ENCODE measurements at places on chromosomes 4 and X.
A peak's percentile ranks its signal among the peaks of the same experiment; 100 is the strongest.

DNA sequence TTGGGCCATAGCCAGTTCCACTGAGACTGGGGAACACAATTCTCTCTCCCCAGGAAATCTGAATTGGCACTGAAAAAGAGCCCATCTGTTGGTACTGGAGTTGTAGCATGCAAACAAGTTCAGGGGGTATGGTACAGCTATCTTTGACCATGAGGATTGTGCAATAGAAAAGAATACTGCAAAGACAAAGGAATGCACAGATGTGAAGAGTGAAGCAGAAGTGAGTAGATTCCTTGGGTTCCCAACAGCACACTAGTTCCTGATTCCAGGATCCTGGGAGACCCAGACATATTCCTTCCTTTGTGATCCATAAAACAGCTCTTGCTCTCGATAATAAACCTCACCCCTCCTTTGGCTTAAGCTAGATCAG, 43.3 kb upstream of the CTAG2 start:
- DNase-seq = no peak

DNA sequence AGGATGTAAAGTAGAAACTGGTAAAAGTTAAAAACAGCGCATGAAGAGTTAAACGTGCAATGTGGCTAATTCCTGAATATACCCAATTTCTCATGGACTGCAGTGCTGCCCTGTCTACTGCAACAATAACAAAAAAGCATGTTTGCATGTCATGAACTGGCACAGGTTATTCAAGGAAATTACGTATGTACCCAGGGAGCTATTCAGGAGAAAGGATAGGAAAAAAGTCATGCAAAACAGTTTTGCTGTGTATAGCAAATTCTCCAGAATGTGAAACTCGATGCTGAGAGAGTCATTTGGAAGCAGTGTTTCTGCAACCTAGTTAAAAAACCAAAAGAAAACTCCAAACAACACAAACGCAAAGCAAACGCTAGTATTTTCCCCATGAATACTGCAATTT, 381.5 kb upstream of the PRKX start:
- DNase-seq = no peak

GRCh38 chr4:126018274-126018673, 703.5 kb downstream of the FAT4 start:
- no peak for DNase-seq

- no peak for DNase-seq
These were observed 5.6 kb downstream of the MAOA start for GRCh38 chrX:43661521-43662240.

- DNase-seq = no peak
These were observed 4.8 kb downstream of the MAGEA11 start for GRCh38 chrX:149716632-149717031.

- DNase-seq = no peak
These were observed 83.3 kb downstream of the CLDN34 start for GRCh38 chrX:10050481-10050880.

DNA sequence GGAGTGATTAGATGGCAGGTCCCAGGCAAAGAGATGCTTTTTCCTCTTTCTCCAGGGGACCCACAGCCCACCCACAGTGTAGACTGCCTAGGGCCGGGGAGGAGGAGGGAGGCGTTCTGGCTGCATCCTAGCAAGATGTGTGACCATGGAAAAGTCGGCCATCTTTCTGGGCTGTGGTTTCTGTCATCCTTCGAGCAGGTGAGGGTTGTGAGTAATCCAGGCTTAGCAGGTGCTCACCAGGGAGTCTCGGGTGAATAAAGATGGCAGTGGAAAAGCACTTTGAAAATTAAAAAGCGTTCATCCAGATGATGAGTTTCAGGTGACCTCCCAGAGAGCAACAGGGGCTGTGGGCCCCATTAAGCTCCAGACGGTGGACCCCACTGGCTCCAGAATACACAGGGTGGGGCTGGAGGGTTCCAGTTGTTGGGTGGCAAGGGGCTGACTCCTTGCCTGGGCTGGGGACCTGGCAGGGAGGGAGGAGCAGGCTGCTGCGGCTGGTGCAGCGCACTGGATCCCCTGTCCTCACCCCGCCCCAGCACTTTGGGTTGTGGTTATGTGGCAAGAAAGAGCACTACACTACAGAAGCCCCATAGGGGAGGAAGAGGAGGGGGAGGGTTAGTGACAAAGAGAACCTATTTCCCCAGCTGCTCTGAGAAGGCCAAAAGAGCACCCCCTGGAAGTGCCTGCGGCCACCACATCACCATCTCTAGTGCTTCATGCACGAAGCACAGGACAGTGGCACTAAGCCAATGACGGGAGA, 23.7 kb downstream of the ELF4 start:
- DNase-seq = no peak

DNA sequence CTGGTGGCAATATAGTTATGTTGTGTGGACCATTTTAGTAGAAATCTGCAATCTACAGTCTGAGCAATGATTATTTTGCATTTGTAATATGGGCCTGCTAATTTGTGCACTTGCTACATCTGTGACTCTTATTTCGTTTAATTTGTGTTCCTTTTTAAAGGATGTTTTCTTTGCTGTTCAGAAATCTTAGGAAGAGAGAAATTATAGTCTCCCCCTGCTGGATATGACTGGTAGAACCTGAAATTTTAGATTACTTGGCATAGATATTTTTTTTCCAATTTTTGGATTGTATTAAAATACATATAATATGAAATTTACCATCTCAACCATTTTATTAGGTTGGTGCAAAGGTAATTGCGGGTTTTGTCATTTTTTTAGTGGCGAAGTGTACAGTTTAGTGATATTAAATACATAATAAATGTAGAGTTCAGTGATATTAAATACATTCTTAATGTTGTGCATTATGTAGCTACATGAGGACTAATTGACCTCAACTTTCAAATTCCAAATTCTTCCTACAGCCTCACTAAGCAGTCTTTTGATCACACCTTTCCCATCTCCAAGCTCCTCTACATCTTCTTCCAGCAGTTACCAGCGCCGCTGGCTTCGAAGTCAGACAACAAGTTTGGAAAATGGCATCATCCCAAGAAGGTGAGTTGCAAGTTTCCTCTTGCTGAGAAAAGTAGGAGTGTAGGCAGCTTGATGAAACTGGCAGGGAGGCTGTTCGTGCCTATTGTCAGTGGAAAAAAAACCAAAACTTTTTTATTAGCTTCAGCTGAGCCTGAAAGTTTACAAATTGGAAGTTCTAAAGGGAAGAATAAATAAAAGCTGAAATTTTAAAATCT, 82.2 kb downstream of the FNIP2 start:
- peak; percentile 44 for DNase-seq

DNA sequence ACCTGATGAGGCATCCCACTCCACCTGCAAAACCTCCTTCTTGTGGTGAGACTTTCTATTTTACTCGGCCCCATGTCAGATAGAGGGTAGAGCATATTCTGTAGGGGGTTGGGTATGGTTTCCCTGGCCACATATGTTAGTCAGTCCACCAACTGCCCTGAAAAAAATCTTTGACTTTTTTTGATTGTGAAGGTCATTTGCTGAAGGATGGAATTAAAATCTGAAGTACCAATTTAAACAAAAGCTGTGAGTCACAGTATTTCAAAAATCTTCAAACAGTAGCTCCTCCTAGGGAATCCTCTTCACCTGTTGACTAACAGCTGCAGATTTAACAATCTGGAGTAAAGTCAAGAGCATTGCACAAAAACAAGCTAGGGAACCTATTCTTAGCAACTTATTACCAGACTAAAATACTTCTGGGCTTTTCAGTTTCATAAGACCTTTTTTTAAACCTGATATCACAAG, 8.0 kb upstream of the CCDC110 start:
- no peak for DNase-seq

DNA sequence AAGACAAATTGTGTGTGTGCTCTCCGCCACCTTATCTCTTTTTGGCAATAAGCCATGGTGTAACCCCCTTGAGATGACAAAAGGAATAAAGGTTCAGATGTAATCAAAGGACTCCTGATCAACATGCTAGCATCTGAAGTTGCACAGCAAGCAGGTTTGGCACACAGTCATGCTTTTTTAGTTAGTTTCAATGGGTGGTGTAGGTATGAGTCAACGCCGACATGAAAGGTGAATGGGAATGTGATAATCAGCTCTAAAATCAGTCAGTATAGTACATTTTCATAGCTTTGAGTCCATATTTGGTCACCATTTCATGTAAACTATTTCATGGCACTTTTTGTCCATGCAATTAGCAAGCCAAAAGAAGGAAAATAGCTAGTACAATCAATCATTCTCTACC, 50.4 kb upstream of the ETNPPL start:
- DNase-seq = no peak

DNA sequence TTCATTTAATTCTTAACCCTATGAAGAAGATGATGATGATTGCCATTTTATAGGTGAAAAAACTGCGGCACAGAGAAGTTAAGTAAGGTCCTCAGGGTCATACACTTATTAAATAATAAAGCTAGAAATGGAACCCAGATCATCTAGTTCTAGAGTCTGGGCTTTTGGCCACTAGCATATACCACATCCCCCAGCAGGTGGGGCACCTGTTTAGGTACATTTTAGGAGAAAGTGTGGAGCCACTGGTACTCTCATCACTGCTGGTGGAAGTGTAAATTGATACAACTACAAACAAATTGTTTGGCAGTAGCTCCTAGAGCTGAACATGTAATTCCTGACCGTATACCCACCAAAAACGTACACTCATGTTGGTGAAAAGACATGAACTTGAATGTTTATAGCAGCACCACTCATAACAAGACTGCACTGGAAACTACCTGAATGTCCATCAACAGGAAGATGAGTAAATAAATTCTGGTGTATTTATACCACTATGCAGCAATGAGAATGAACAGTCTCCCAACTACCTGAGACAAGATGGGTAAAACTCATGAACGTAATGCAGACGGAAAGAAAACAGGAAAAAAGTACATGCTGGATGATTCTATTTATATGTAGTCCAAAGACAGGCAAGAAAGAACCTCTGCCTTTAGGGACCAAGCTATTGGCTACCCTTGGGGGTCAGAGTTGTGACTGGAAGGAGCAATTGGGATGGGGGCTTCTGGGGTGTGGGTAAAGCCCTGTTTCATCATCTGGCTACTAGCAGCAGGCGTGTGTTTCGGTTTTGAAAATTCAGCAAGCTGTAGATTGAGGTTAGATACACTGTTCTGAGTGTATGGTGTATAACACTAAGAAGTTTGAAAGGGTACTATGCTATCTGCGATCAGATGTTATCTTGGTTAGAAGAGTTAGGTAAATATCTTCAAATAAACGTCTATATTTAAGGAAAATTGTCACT, 72.3 kb upstream of the ADGRG2 start:
- no peak for DNase-seq

All from NCI-H526 (cell line).